Stimulated activated CD4-positive, alpha-beta T cell treated with anti-CD3 and anti-CD28 coated beads, TNF-alpha, amount 100 ng/mL, for 1 hour (primary cell): ENCODE measurements at places on chromosomes 2 and 18.

GRCh38 chr2:235709969-235710879 is 216.4 kb downstream of the AGAP1 start:
- DNase-seq, result no peak

DNA sequence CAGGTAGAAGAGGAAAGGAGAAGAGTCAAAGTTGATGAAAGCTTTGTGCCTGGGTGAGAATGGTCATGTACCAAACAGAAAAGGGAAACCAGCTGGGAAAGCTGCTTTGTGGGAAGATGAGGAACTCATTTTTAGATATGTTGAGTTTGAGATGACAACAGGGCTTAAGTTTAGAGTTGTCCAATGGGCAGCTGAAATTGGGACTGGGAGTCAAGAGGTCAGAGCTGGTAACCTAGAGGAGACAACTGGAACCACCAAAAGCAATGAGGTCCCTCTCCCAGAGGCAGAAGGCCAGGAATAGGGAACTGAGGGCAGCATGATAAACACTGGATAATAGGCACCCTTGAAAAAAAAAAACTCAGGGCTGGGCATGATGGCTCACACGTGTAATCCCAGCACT is 48.8 kb downstream of the SLC4A1AP start:
- DNase-seq, result no peak

DNA sequence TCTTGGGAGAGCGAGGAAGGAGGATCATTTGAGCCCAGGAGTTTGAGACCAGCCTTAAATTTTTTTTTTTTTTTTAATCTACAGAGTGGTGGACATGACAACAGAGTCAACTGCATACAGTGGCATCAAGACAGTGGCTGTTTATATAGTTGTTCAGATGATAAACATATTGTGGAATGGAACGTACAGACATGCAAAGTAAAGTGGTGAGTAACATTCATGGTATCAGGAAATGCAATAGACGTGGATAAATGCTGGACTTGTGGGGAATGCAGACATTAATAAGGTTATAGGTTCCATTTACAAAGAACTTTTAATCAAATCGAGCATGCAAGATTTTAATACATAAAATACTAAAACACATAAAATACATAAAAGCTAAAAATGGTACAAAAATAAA is 11.9 kb downstream of the WDR43 start:
- no peak for DNase-seq

- DNase-seq, result no peak
These were observed 106.6 kb downstream of the MAP4K4 start for GRCh38 chr2:101803945-101804696.

GRCh38 chr2:232026910-232027309 is 65.4 kb downstream of the DIS3L2 start:
- DNase-seq, result no peak

GRCh38 chr2:3959372-3959771 is 256.0 kb downstream of the DCDC2C start:
- no peak for DNase-seq

- DNase-seq, result no peak
These were observed 167.4 kb downstream of the PKP4 start for GRCh38 chr2:158624071-158624667.

GRCh38 chr18:38801640-38802039 is 1236.0 kb upstream of the CELF4 start:
- no peak for DNase-seq

DNA sequence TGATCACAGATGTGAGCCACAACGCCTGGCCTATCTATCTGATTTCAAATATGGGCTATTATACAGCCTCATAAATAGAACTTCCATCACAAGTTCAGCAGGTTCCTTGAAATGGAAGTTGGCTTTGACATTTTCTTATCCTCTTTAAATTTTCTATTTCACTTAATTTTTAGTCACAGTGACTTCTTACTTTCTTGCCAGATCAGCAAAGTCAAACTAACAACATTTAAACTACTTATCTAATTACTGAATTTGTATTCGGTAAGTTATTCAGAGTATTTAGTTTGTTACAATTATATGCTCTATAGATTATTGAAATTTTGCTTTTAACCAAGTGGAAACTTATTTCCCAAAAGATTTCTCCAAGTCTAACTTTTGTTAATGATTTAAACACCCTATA is 108.2 kb downstream of the BAZ2B start:
- no peak for DNase-seq

GRCh38 chr18:11752116-11752911 is 63.2 kb downstream of the GNAL start:
- no peak for DNase-seq

- no peak for DNase-seq
These were observed 518.0 kb downstream of the ADCYAP1 start for GRCh38 chr18:1422634-1423033.

DNA sequence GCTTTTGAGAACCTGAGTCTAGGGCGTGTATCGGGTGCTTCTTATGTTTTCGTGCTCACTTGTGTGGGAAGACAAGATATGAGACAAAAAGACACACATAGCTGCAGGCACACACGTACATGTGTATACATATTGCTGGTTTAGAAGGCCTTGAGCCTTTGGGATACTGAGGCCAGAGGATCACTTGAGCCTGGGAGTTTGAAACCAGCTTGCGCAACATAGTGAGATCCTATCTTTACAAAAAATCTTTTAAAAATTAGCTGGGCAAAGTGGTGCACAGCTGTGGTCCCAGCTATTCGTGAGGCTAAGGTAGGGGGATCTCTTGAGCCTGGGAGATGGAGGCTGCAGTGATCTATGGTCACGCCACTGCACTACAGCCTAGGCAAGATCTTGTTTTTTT is 18.8 kb upstream of the NEDD4L start:
- no peak for DNase-seq

DNA sequence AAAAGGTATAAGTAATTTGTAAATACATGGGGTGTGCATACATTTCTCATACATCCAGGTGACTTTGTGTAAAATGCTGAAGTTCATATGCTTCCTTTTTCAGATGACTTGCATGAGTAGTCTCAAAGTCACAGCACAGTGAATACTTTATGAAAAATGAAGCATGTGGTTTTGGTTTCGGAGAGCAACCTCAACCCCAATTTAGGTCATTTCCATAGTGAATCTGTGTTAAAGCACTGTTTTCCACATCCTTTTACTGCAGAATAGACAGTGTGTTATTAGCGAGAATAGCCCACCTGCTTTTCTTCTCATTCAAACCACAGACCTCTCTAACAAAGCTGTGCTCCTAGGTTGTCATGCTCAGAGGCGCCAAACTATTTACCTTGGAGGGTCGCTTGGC is 204.4 kb upstream of the RASGRP3 start:
- no peak for DNase-seq

DNA sequence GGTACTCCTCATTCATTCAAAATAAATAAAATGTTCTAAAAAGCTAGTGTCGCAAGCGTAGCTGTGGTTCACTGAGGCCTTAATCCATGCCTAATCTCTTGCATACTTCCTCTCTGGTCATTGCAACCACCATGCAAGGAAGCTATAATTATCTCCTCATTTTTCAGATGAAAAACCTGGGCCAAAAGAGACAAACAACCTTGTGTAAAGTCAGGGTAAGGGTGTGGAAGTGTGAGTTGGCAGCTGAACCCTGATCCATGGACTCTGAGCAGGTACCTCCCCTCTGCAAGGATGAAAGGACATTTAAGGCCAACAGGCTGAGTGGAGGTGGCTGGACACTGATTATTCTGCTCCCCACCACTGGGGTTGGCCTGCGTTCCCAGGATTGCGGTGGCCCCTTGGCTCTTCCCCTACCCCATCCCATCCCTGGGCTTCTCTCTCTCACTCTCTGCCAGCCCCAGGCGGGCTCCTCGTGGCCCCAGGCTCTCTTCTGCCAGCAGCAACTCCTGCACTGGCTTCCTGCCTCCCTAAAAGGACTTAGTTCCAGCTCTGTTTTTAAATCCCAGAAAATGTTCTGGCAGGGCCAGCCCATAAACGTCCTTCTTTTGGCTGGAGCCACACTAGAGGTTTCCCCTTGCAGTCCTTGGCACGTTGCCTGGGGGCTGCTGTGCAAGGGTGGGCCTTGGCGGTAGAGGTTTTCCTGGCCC is 72.0 kb upstream of the AFF3 start:
- no peak for DNase-seq

DNA sequence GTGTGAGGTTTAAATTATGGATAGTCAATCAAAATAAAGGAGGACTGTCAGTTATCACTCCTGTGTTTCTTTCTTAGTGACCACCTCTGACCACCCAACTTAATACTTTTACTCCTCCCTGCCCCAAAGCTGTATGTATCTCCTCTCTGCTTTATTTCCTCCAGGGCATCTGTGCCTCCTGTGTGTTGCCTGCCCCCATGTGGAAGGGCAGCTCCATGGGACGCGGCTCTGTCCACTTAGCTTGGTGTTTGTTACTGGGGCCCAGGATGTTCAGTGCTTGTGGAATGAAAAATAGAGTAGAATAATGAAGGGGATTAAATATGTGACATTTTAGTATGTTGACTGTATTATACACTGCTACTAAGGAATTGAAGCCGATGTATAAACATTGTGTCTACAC is 9.8 kb downstream of the ACP1 start:
- no peak for DNase-seq

GRCh38 chr18:50694147-50694546 is 125.7 kb downstream of the MRO start:
- no peak for DNase-seq

DNA sequence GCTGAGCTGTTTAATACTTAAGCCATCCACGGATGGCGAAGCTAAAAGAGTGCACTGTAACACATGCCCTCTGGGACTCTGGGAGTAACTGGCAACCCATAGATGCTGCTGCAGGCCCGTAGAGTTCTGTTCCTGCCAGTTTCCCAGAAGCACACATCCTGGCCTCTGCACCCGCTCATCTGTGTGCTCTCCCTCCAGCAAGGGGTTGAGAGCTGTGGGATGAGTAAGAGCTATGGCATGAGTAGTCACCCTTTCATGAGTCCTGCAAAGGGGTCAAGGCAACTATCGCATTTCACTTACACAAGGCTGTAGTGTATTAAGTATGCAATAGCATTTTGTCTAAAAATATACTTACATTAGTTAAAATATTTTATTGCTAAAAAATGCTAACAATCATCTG is 1341.8 kb upstream of the NXPH2 start:
- no peak for DNase-seq

DNA sequence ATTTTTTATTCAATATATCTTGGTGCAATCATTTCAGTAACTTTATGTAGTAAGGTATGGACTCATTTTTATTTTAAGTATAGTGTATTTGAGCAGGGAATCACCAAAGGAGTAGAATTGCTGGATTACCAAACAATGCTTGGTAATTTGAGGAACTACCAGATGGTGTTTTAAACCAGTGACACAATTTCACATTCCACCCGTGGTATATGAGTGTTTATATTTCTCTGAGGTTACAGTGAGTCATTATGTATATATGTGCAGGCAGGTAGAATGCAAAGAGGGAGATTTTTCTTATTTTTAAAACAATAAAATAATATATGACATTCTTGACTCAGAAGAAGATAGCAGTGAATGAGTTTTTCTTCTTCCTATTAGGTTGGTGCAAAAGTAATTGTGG is 596.9 kb downstream of the DCC start:
- no peak for DNase-seq

DNA sequence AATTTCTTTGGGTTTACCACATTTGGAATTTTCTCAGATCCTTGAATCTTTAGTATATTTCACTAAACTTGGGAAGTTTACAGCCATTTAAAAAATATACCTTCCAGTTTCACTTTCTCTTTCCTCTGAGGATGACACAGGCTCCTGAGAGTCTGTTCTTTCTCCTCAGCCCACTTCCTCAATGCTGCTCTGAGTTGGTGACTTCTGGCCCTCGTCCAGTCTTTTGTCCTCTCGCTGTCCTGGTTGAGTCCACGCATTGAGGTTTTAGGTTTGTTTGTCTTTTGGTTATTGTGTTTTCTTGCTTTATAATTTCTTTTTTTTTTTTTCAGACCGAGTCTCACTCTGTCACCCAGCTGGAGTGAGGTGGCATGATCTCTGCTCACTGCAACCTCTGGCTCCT is 40.7 kb upstream of the GALR1 start:
- no peak for DNase-seq

GRCh38 chr2:179234658-179235240 is 29.9 kb downstream of the SESTD1 start:
- DNase-seq, result no peak

DNA sequence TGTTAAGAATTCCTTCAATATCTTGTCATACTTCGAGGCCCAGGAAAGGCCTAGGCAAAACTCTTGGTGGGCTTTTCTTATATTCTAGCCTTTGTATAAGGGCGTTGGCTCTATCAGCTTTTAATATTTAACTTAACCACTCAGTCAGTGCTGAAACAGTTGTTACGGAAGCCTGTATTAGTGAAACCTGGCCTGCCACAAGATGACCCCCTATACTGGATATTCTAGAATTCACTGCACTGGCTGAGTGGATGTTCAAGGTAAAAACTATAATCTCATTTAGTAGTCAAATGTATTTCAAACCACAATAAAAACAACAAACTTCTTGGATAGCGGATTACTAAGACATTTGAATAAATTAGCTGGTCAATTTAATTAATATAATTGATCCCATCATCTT is 91.7 kb upstream of the HNMT start:
- no peak for DNase-seq

- no peak for DNase-seq
These were observed 17.4 kb downstream of the AGAP1 start for GRCh38 chr2:235511187-235511661.

DNA sequence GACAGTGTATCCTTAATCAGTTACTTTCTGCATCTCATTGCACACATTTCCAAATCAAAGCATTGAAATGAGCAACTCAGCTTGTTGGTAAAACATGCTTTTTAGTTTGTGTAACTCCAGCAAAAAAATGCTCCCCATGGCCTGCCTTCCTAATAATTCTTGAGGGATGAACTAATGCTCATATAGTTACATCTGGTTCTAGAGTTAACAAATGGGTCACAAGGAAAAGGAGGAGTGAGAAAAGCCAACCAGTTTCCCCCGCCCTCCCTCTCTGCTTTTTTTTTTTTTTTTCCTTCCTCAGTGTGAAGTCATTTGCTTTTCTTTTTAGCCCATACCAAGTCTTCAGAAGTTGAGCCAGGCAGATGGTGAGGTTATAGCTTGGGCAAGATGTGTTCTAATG is 231.7 kb downstream of the MTX2 start:
- DNase-seq, result no peak

GRCh38 chr18:48831802-48832201 is 119.0 kb downstream of the SMAD7 start:
- DNase-seq, result no peak

GRCh38 chr18:54845787-54846186 is 17.5 kb downstream of the RAB27B start:
- no peak for DNase-seq

GRCh38 chr2:196410008-196410407 is 229.5 kb upstream of the CCDC150 start:
- no peak for DNase-seq

GRCh38 chr2:30678410-30679137 is 128.7 kb downstream of the CAPN13 start:
- no peak for DNase-seq

DNA sequence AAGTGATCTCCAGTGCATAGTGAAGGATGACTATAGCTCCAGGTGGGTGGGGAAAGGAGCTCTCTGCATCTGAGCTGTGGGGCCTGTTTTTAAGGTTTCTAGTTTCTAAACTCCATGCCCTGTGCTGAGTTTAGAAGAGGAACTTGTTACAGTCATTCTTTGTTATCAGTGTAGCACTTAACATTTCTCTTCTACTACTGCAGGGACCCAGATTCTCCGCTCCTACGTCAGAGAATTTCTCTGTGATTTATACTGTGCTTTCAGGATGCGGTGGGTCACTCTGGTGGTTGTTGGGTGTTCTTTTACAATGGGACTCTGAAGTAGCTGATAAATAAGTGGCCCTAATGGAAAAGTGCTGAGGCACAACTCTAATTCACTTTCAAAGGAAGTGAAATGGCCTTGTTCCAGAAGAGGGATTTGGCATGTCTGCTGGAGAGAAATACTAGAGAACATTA is 122.0 kb downstream of the WDSUB1 start:
- DNase-seq, result no peak

GRCh38 chr18:37741032-37741623 is 175.5 kb upstream of the CELF4 start:
- DNase-seq, result no peak
